Stimulated activated CD4-positive, alpha-beta T cell treated with anti-CD3 and anti-CD28 coated beads, Interleukin-1b, Interleukin-23, amount 100 ng/mL, for 24 hours (primary cell): ENCODE measurements at places on chromosomes 3 and 15.

DNA sequence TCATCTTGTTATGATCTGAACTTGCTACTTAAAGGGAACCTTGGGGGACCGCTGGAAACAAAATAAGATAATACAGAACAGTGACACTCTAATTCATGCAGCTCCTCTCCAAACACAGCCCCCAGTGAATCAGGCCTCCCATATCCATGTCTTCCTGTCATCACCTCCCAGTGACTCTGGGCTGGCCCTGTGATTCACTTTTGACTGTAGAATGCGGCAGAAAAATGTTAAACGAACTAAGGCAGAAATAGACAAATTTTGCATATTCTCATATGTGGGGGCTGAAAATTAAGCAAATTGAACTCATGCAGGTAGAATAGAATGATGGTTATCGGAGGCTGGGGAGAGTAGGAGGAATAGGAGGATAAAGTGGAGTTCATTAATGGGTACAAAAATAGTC lies 20.2 kb upstream of the GADL1 start:
- DNase-seq = no peak

DNA sequence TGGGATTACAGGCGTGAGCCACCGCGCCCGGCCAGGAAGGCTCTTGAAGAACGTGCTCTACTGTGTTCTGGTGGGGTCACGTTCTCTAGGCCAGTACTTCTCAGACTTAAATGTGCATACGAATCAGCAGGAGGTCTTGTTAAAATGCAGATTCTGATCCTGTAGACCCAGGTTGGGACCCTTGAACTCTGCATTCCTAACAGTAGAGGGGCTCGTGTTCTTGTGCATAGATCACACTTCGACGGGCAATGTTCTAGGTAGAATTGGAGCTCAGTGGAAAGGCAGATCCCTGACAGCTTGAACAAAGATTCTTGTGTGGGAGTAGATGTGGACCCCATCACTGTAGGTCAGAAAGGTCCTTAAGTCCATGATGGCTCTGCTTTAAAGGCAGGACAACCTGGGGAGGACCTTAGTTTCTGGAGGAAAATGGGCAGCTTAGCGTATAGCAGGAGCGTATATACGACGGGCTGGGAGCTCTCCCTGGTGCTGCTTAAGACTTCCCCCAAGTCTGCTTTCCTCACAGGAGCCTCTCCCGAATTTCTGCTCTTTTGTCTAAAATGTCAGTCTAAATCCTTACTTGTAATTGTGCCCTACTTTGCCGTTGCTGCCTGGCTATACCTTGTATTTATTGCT lies 16.9 kb upstream of the FAM81A start:
- no peak for DNase-seq

DNA sequence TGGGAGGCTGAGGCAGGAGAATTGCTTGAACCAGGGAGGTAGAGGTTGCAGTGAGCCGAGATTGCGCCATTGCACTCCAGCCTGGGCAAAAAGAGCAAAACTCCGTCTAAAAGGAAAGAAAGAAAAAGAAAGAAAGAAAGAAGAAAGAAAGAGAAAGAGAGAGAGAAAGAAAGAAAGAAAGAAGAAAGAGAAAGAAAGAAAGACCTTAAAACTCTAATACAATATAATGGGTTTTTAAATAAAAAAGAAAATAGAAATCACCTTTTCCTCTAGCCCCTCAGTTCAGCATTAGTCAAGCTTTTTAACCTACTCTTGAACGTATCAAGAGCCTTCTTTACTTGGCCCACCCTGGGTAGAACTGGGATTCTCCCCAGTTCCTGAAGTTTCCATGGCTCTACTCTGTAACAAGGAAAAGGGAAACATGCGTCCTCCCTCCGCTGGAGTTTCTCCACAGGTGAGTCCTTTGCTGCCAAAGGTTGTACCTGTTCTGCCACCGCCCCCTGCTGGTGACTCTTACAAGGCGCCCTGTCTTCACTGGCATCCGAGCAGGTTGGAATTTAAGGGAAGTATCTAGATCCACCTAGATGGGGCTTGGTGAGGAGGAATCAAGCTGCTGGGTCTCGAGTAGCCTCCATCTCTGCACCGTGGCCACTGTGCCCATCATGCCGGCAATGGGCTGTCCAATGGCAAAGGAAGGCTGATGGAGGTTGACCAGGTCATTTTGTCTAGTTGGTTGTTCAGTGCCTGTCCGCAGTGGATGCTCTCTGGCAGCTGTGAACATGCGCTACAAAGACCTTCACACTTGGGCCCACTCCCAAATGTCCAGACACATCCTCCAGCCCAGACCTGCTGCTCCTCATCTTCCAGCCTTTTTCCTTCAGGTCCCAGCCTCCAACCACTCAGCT lies 20.6 kb upstream of the EPHB3 start:
- peak; percentile 55 for DNase-seq

DNA sequence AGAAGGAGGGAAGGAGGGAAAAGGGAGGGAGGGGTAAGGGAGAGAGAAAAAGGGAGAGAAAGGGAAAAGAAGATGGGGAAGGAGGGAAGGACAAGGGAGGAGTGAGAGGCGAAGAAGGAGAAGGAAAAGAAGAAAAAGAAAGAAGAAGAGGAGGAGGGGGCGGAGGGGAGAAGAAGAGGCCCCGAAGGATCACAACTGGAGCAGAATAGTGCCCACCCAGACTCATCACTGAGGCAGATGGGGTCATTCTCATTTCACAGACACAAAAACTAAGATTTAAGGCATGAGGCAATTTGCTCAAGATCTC lies 2.7 kb upstream of the ALAS1 start:
- no peak for DNase-seq

GRCh38 chr15:33580526-33580925 lies 269.8 kb downstream of the RYR3 start:
- no peak for DNase-seq

DNA sequence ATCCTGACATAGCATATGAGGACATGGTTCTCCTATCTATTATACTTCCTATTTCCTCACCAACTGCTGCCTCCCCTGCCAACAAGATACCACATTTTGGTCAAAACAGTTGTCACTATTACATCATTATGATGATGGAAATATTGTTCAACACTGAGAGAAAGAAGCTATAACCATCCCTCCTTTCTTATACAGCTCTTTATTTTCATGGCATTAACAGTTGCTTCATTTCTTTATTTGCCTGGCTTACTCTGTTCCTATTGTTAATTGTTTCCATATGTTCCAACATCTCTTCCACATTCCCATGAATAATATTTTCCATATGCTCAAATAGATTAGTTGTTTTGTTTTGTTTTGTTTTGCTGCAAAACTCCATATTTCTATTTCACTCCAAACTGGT lies 40.8 kb upstream of the FILIP1L start:
- no peak for DNase-seq

- no peak for DNase-seq
Measured at GRCh38 chr3:177314897-177315296, 117.6 kb upstream of the TBL1XR1 start.
